RWPE2 (cell line): ENCODE measurements at places on chromosomes 5 and 9.

DNA sequence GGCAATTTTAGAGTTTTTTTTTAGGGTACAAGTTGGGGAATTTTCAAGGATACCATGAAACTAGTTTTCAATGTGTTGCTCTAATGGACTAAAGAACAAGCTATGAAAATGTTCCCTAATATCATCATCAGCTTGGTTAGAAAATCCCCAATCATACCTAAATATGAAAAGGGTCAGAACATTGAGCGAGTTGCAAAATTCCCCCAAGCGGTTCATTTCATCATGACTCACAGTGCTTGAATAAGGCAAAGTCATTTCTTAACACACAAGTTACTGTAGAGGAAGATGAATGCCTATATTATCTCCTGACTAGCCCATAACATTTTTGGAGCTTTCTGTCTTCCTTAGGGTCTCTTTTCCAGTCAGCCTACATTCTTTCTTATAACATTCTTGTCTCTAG lies 62.7 kb downstream of the ST8SIA4 start:
- H3K4me1 ChIP-seq, result peaks cover 20% of the 10 kb centered on the region
- no peaks in the 10 kb centered on the region for H3K36me3 ChIP-seq
- no peak for DNase-seq

DNA sequence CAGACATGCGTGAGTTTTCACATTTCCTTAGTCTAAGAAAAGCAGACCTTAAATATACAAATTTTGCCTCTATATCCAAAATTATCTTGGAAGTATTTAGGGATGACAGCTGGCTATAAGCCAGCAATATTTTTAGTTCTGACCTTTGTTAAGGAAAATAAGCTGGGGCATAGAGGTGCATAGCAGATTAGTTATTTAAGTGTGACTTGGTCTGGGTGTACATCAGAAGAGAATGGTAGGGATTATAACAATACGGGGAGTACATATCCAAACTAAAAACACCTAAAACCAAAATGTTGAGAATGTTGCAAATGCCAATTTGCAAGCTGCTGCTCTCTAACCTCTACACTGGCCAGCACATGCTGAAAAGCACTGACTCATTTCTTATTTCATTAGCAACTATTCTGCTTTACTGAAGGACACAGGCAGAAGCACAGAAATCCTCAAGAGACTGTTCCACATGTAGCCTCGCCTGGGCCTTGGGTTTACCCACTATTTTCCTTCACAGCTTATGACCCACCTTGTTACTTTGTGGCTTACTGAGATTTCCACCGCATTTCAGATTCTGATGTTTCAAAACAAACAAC lies 22.3 kb downstream of the LEAP2 start:
- H3K27me3 ChIP-seq, result peaks cover 2% of the 10 kb centered on the region
- no peak for DNase-seq
- H3K36me3 ChIP-seq, result peaks cover 100% of the 10 kb centered on the region
- H3K4me1 ChIP-seq, result no peaks in the 10 kb centered on the region

DNA sequence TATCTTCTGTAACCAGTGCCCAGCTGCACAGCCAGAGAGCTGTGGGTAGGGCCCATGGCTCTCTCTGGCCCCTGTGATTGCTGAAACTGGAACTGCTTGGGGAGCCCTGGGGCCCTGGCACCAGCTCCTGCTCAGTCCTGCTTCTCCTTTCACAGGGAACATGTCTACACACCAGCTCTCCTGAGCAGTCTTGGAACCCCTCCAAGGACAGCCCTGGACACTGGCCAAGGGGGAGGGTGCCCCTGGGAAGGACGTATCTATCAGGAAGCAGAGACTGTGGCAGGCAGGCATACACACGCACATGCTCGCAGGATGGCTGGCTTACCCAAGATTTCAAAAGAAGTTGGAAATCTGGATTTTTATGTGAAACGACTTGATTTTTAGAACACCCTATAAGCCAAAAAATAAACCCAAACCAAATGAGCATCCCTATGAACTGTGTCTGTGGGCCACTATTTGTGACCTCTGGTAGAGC lies 8.8 kb upstream of the TRAF1 start:
- peak overlapping the region; percentile 82 for H3K27ac ChIP-seq
- H3K36me3 ChIP-seq, result no peaks in the 10 kb centered on the region
- no peaks in the 10 kb centered on the region for H3K27me3 ChIP-seq
- DNase-seq, result peak; percentile 92
- H3K4me1 ChIP-seq, result peaks cover 29% of the 10 kb centered on the region

- H3K4me1 ChIP-seq, result no peaks in the 10 kb centered on the region
- H3K27me3 ChIP-seq, result peaks cover 3% of the 10 kb centered on the region
- H3K36me3 ChIP-seq, result no peaks in the 10 kb centered on the region
- no peak overlapping the region for H3K4me3 ChIP-seq
- H3K27ac ChIP-seq, result no peak overlapping the region
- no peak for DNase-seq
These were observed 527.5 kb upstream of the ARRDC3 start for GRCh38 chr5:91910655-91911054.

DNA sequence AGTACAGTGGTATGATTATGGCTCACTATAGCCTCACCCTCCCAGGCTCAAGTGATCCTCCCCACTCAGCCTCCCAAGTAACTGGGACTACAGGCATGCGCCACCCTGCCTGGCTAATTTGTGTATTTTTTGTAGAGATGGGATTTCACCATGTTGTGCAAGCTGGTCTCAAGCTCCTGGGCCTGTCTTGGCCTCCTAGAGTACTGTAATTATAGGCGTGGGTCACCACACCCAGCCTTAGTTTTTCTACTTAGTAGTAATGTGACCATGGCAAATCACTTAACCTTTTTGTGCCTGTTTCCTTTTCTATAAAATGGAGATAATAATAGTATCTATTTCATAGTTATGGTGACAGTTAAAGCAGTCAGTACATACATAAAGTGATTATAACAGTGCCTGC lies 22.2 kb downstream of the GLE1 start:
- DNase-seq, result no peak
- H3K4me3 ChIP-seq, result no peak overlapping the region

DNA sequence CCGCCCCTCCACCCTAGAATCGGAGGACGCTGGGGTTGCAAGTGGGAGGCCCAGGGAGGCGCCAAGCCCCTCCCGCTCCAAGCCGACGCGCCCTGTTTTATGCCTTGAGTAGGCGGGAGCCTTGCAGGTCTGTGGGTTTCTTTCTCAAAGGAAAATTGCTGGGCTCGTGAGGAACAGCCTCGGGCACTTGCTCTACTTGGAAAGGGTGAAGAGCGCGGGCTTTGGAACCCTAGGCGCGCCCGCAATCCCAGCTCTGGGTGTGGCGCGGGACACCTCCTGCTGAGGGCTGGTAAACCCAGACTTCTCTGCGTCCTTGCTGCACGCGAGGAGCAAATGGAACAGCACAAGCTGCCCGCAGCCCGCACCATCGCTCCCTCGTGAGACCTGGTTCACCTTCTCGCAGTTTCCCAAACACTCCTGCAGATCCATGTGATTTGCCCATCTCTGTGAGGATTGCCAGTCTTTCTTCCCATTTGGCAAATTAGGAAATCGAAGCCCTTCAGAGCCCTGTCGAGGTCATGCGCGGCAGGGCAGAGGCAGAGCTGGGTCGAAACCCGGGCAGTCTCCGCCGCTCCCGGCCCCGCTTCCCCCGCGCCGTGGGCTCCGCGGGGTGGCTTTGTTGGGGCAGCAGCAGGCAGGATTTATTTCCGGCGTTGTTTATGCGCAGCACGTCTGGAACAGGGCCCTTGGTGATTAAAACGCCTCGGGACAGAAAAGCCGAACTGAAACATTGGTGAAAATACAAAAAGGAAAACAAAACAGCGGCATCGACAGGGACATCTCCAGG lies 98.4 kb upstream of the CPLX2 start:
- H3K36me3 ChIP-seq, result no peaks in the 10 kb centered on the region
- no peak overlapping the region for H3K27ac ChIP-seq
- peaks cover 15% of the 10 kb centered on the region for H3K27me3 ChIP-seq
- DNase-seq, result no peak

DNA sequence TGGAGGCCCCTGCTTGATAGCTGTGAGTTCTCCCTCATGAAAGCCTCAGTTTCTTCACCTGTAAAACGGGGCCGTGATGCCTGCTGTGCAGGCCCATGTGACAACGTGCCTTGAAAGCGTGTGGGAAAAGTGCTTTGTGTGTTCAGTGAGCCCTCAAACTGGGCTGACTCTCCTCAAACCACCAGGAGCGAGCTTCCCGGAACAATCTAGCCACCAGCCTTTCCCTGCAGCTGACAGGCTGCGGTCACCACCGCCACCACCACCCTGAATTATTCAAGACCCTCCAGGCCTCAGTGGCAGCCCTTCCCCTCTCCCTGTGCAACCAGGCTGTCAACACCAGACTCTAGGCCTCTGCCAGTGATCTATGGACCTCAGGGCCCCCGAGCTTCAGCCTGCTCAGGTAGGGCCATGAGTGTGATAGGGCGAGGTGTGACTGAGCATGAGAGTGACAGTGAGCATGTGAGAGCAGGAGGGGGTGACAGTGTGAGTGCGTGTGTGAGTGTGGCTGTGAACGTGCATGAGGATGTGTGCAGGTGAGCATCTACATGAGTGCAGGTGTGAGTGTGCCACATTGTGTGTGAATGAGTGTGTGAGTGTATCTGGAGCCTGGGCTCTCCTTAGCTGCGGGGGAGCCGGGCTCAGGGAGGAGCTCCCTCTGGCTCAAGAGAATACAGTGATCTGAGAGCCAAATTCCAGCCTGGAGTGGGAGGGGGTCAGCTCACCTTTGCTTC lies 53.3 kb upstream of the PSD2 start:
- no peaks in the 10 kb centered on the region for H3K36me3 ChIP-seq
- H3K4me3 ChIP-seq, result no peak overlapping the region
- no peak for DNase-seq
- peaks cover 16% of the 10 kb centered on the region for H3K4me1 ChIP-seq
